ENCODE measurements at places on chromosomes 12 and 14.
A peak's percentile ranks its signal among the peaks of the same experiment; 100 is the strongest.

- DNase-seq = no peak
These were observed 150.2 kb downstream of the TMEM132D start for GRCh38 chr12:129753586-129753985.

DNA sequence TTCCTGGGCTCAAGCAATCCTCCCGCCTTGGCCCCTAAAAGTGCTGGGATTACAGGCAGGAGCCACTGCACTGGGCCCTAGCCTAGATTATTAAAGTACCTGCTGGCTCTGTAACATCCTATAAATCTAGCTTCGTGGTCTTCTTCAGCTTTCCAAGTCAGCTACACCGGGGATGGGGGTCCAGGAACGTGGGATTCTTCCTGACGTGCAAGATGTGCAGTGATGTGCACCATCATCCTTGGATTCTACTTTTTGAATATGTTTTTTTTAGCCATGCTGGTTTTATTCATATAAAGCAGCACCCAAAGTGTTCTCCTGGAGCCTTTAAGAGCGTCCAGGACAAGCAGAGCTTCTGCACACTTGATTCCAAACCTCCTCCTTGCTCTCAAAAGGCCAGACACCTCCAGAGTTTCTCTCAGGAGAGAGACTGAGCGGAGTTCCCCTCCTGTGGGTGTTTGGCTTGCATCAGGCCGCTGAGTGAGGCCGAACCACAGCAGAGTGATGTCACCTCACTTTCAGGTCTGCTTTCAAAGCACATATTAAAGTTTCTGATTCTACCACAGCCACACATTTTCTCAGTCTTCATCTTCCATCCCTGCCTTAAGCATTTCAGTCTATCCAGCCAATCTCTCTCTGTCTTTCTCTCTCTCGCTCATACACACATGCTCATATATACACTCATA, 33.4 kb downstream of the VCPKMT start:
- DNase-seq = no peak

GRCh38 chr12:39905152-39905551, 200.7 kb downstream of the SLC2A13 start:
- no peak for DNase-seq

DNA sequence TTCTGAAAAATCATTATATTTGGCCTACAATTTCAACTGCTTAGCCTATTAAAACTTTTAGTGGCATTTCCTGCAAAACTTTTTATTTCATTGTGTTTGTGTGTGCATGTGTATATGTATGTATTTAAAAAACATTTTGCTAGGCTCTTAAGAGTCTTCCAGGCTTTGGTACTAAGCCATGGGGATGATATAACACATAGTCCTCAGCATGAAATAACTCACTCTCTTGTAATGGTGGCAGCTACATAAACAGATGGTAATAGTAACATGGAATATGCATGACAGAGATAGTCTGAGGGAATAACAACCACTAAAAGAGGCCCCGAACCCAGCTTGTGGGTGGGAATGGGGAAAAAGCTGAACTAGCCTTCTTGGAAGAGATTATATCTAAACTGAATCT, 141.4 kb downstream of the TTLL5 start:
- DNase-seq = no peak

GRCh38 chr12:85058339-85058738, 22.2 kb downstream of the LRRIQ1 start:
- no peak for DNase-seq

- DNase-seq = peak; percentile 22
These were observed at the start of gene P2RX7 for GRCh38 chr12:121132601-121133481. TSS of gene P2RX7 (plus strand) at chr12:121132876. CDS start at chr12:121132971, 95 bp downstream.

GRCh38 chr12:55716582-55716957, 724 bp downstream of the BLOC1S1 start:
- DNase-seq = no peak

DNA sequence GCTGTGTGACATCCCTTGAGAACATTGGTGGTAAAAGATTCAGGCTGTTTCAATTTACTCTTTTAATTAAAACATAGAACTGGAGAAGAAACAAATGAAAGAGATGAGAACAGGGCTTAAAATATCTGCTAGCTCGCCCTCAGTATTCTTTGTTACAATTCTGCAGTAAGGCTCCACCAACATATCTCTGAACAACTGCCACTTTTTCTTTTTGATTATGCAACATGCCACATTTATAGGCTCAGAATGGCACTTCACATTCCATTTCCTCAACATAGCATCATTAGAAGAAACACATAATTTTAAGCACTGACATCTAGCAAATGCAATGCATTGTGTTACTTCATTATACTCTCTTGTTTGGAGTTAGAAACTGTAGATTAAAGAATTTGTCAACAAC, 1315.2 kb downstream of the LRFN5 start:
- DNase-seq = no peak

DNA sequence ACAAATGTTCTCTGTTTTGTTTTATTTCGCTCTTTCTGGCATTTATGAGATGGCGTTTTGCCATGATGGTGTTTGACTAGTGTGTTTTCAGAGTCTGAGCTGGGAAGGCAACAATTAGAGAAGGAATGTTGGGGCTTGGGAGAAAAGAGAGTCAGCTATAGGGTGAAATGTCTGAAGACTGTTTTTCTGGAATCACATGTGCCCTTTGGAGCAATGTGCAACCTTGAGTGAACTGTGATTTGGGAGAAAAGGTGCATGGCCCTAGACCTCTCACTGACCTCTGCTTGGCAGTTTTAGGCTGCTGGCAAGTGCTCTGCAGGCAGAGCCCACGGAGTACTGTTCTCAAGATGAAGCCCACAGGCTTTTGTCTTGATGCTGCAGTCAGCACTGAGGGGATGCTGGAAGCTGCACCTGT, 379.9 kb upstream of the PDE3A start:
- DNase-seq = no peak

DNA sequence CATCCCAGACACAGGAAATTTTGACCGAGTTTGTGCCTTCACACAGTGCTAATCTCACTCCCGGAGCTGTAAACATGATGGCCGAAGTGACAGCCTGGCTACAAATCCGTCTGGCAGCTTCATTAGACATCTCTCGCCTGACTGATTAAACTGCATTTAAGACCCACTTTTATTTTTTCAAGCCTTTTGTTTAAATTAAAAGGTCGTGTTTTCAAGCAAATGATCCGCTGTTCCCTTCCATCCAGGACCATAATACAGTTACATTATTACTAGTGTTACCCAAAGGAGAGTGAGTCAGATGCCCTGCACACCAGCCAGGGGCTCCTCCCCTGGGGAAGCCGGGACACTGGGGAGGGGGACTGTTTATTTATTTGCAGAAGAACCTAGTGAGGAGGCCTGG, 200.2 kb downstream of the EXOC5 start:
- DNase-seq = no peak

- DNase-seq = no peak
These were observed 15.7 kb upstream of the MAX start for GRCh38 chr14:65117769-65118745.

GRCh38 chr14:99325591-99325990, 53.6 kb upstream of the BCL11B start:
- no peak for DNase-seq

GRCh38 chr12:8860165-8860961, 37.9 kb downstream of the A2ML1 start:
- DNase-seq = peak; percentile 16

DNA sequence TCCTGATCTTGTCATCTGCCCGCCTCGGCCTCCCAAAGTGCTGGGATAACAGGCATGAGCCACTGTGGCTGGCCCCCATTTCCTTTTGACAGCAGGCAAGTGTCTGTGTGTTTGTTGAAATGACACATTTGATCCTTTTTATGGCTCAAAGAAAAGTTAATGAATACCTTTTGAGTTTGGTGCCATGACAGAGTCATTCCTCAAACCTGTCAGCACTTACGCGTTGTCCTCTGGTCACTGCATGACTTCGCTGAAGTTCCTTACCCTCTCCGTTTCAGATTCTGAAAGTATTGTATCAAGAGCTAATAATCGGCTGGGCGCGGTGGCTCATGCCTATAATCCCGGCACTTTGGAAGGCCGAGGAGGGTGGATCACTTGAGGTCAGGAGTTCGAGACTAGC, 32.4 kb downstream of the NEMF start:
- DNase-seq = no peak

DNA sequence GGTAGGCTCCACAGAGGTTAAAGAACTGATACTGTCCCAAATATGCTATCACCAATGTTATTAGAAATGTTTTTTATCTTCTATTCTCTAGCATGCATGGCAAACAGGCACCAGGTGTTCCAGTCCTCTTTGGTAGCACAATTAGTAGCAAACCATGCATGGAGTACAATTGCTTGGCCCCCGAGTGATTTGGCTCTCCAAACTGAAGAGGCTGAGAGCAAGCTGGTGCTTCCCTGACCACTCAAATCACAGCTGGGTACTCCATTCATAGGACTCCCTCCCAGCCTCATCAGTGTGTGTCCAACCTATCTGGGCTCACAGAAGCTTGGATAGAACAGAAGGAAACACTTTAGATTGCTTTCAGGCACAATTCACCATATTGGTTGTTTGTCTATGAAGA, 93.4 kb downstream of the DIO2 start:
- DNase-seq = no peak

DNA sequence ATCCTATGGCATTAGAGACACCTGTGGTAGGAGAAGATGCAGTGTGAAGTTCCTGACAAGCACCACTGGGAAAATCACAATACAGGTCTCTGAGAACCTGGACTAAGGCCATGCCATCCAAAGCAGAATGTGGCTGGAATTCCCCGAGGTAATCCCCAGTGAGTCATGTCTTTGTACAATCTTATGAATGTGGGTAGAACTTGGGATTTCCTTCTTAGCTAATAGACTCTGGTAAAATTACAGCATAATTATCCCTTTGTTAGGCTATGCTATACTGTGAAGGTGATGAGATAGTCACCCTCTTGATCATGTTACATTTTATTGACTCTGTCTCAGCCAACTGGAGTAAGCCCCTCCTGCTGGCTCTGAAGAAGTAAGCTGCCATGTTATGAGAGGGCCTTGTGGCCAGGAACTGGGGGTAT, 224.3 kb upstream of the DCN start:
- peak; percentile 15 for DNase-seq

DNA sequence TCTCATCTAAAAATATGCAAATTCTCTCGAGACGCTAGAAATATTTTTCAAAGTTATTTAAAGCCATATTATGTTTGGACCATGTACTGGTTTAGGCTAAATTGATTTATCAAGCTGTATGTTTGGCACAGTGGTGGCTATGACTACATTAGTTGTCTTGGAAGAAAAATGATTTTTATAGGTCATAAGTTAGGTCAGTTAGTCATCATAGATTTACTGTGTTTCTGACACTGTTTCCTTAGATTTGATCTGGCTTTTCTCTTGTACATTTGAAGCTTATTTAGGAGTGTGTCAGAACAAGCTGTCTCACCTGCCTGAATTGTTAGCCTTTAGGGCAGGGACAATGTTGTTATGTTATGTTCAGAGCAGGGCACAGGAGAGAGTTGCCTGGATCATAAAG, 161.1 kb upstream of the FBXO33 start:
- no peak for DNase-seq

GRCh38 chr14:68748260-68748659, 44.6 kb downstream of the ZFP36L1 start:
- no peak for DNase-seq

GRCh38 chr12:42538203-42538602, 51.3 kb downstream of the PRICKLE1 start:
- no peak for DNase-seq

DNA sequence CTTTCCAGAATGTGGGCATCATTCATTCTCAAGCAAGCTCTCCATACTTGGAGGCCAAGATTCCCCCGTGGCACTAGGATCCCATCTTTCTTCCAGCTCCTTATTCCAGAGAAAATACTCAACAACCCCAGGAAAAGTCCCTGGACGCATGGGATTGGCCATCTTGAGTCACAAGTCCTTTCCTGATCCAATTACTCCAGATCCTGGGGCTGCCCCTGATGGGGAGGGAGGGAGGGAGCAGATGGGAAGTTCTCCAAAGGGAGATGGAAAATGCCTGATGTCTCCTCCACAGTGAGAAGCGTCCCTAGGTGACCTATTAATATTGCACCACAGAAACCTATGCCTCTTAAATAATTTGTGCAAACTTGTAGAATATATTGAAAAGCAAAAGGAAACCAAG, 12.4 kb upstream of the KCNK13 start:
- DNase-seq = no peak

- DNase-seq = no peak
These were observed 112.7 kb downstream of the NT5DC3 start for GRCh38 chr12:103728323-103728722.

DNA sequence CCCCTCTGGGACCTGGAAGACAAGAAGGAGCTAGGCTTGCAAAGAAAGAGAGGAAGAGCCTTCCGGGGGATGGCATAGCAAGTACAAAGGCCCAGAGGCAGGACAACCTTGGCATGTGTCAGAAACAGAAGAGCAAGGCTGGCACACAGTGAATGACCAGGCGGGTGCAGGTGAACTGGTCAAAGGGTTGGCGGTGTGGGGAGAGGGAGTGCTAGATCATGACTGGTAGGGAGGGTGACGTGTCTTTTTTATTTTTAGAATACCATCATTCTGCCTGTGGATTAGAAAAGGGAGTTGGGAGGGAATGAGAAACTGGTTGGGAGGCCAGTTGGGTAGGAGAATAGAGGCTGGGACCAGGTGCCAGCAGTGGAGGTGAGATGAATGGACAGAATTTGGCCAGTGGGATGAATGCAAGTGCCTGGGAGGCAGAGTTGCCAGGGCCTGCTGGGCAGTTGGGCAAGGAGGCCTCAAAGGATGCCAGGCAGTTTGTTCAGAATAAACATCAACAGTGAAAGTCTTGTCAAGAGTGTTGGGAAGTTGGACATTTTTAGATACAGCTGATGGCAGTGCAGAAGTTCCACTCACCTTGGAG, 168.3 kb downstream of the CACNA1C start:
- no peak for DNase-seq

- DNase-seq = peak; percentile 67
These were observed 26.2 kb downstream of the GLRX5 start for GRCh38 chr14:95561001-95561412.

- no peak for DNase-seq
These were observed 67.9 kb upstream of the ATF1 start for GRCh38 chr12:50695961-50696360.

DNA sequence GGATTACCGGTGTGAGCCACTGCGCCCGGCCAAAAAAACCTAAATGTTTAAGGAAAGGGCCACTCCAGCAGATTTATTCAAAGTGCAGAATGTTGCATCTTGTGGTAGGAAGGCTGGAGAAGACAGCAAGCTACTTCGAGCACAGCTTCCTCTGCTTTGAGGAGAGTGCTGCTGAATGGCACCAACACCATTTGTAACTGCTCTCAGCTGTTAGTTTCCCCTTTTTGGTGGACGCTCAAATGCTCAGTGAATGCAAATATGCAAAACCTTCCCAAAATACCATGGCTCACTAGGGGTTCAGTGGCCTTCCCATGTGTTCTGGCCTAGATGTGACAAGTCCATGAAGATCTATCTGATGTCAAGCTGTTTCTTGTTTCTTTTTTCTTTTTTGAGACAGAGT, 2.9 kb upstream of the TDRD9 start:
- DNase-seq = no peak

GRCh38 chr14:40494483-40494882, 1062.2 kb upstream of the FBXO33 start:
- no peak for DNase-seq

GRCh38 chr14:33925235-33925634, 25.6 kb downstream of the EGLN3 start:
- DNase-seq = no peak
